Fibroblast of skin of right quadriceps (primary cell): ENCODE measurements at places on chromosomes 2 and 18.
A peak's percentile ranks its signal among the peaks of the same experiment; 100 is the strongest.

GRCh38 chr2:230984393-230985220, 11.3 kb upstream of the SPATA3 start:
- no peak for DNase-seq

GRCh38 chr2:25772078-25772477, 98.7 kb upstream of the DTNB start:
- no peak for DNase-seq

GRCh38 chr2:110904779-110905148, 172.4 kb downstream of the ACOXL start:
- DNase-seq: no peak

DNA sequence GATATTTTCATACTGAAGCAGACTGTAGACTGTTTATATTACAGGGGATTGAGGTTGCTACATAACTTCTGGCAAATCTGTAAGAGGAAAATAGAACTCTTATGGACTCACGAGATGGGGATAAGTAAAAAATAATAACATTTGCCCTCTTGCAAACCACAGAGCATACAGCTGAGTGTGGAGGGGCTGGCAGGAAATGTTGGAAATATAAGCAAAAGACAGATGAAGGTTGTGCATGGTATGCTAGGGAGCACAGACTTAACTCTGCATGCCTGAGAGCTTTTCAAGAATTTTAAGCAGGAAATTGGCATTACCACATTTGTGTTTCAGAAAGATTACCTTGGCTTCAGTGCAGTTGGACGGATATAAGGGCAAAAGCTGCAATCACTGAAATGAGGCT, 411.1 kb downstream of the RAD51AP2 start:
- peak; percentile 52 for DNase-seq
